Fibroblast of skin of right biceps (primary cell): ENCODE measurements at places on chromosomes 7 and 10.
A peak's percentile ranks its signal among the peaks of the same experiment; 100 is the strongest.

DNA sequence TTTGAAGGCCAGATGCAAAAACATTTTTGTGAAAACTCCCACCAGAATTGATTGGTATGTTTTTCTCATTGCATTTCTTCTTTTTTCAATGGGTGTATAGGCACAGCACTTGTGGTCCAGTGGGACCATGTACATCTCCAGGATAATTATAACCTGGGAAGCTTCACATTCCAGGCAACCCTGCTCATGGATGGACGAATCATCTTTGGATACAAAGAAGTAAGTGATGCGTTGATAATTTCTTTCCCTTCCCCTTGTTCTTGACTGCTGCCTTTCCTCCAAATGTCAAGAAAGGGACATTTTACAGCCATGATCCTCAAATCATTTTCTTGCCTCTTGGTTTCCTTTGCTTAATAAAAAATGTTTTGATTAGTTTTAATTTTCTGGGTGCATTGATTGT is 331.5 kb downstream of the PLXDC2 start:
- DNase-seq, result peak; percentile 19

DNA sequence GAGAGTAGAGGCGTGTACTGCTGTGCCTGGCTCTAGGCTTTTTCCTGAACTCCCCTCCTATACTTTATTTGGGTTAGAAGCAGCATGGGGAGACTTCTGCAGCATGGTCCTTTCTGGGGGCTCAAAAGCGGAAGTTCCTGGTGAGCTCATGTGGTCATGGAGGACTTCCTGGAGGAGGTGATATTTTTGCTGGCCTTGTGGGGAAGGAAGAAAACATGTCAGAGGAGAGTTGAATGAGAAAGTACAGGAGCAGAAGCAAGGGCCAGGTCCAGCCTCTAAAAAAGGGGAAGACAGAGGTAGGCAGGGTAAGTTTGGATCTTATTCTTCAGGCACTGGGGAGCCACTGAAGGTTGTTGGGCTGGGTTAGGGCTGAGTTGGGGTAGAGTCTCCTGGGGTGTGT is 45.5 kb downstream of the CASTOR2 start:
- no peak for DNase-seq

GRCh38 chr10:124946945-124947344 is 5.0 kb downstream of the ZRANB1 start:
- no peak for DNase-seq

- DNase-seq, result peak; percentile 41
These were observed 180.8 kb downstream of the PRKCQ start for GRCh38 chr10:6399231-6399741.

DNA sequence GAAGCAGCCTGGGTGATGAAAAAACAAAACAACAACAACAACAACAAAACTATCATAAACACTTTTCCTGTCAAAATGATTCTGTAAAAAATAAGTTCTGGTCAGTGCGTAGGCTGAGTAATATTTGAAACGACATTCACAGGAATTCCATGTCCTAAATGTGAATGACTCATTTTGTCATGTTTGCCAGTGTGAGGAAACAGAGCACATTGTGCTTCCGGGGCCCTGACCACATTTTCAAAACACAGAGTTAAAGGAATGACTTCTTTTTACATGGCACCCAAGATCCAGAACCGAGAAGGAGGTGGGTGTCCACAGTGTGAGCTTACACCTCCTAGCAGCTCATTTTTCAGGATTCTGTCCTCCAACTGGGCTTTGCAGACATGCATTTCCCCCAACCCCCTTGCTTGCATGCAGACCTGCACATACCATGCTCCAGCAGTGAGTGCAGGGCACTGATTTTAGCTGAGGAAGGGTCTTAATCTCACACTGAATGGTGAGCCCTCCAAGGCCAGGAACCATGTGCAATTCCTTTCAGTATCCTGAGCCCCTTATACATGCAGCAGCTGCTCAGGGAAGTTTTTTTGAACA is 3.0 kb downstream of the CLRN3 start:
- peak; percentile 3 for DNase-seq

GRCh38 chr7:132646052-132646451 is 69.8 kb upstream of the PLXNA4 start:
- DNase-seq, result no peak

GRCh38 chr10:13883636-13884444 is 297.1 kb downstream of the PRPF18 start:
- peak; percentile 35 for DNase-seq

- peak; percentile 33 for DNase-seq
These were observed 53.9 kb upstream of the ARID5B start for GRCh38 chr10:61847640-61848039.

- DNase-seq, result no peak
These were observed 169.8 kb downstream of the ZNF248 start for GRCh38 chr10:37687581-37687980.

DNA sequence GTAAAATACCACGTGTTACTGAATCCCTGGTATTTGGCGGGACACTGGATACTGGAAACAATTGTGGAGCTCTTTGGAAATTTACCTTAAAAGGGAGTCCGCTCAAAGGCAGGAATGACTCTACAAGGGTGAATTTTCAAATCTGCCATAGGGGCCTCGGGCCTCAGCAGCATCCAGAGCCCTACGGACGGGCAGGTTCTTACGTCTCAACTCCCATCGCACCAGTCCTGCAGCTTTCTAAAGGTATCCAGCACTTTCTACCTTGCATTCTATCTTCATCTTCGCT is 248 bp downstream of the PSPH start:
- no peak for DNase-seq

DNA sequence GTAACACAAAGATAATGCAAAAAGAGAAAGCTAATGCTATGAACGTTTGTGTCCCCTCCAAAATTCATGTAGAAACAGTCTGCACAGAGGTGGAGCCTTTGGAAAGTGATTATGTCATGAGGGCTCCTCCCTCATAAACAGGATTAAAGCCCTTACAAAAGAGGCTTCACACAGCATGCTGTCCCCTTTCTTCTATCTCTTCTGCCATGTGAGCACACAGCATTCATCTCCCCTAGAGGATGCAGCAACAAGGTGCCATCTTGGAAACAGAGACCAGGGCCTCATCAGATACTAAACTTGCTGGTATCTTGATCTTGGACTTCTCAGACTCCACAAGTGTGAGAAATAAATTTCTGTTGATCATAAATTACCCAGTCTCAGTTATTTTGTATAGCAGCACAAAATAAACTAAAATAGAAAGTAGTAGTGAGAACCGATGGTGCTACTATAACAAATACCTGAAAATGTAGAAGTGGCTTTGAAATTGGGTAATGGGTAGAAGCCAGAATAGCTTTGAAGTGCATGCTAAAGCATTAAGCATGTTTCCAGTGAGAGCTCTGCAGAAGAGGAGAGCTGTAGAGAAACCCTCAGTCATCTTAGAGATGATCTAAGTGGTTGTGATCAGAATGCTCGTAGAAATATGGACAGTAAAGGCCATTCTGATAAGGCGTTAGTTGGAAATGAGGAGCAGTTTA is 108.7 kb downstream of the DNAJC1 start:
- no peak for DNase-seq

DNA sequence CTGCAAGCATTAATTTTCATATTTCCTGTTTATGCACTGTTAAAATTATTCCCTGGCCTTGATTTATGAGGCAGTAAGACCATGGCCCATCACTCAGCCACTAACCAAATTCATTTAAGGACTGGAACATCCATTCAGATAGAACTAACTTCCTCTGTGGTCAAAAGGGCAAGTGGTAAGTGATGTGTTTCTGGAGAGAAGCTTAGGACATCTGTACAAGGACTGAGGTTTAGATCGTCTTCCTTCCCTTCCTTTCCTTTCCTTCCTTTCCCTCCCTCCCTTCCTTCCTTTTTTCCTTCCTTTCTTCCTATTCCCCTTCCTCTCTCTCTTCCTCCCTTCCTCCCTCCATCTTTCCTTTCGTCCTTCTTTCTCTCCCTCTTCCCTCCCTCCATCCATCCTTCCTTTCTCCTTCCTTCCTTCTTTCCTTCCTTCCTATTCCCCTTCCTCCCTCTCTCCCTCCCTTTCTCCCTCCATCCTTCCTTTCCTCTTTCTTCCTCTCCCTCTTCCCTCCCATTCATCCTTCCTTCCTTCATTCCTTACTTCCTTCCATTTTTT is 1019.4 kb downstream of the TYW1 start:
- DNase-seq, result no peak

DNA sequence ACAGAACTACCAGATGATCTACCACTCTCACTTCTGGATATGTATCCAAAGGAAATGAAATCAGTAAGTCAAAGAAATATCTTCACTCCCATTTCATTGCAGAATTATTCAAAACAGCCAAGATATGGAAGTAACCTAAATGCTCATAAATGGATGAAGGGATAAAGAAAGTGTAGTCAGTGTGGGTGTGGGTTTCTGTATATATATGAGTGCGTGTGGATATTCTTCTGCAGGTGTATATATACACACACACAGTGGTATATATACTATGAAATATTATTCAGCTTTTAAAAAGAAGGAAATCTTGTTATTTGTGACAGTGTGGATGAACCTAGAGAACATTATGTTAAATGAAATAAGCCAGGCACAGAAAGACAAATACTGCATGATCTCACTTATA is 48.7 kb downstream of the IMMP2L start:
- no peak for DNase-seq

- DNase-seq, result peak; percentile 60
These were observed 1.1 kb upstream of the VOPP1 start for GRCh38 chr7:55573234-55573900.

DNA sequence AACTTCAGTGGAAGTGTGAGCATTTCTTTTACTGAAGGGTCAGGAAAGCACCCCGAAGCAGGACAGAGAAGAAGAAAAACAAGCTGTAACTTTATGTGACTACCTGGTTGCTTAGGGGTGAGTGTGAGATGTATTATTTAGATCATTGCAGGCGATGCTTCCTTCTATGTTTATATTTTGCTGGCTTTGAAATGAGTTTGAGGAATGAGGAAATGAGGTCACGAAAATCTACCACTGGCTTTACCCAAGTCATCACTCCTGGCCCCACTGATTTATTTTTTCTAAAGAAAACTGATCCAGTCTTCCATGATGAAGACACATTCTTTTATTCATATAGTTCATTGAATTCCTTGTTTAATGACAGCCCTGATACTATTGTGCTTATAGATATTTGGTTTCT is 716.6 kb upstream of the FZD8 start:
- DNase-seq, result peak; percentile 25

- DNase-seq, result no peak
These were observed 169.6 kb downstream of the COBL start for GRCh38 chr7:51146816-51147586.

- DNase-seq, result peak; percentile 26
These were observed at the start of gene CDK5 for GRCh38 chr7:151057506-151057988. Gene CDK5 (minus strand): TSS chr7:151057897. CDS start chr7:151057848, 49 bp downstream.

GRCh38 chr10:109956454-109957091 is 33.3 kb upstream of the XPNPEP1 start:
- peak; percentile 65 for DNase-seq

- no peak for DNase-seq
These were observed 150.8 kb downstream of the DGKI start for GRCh38 chr7:137695942-137696341.

DNA sequence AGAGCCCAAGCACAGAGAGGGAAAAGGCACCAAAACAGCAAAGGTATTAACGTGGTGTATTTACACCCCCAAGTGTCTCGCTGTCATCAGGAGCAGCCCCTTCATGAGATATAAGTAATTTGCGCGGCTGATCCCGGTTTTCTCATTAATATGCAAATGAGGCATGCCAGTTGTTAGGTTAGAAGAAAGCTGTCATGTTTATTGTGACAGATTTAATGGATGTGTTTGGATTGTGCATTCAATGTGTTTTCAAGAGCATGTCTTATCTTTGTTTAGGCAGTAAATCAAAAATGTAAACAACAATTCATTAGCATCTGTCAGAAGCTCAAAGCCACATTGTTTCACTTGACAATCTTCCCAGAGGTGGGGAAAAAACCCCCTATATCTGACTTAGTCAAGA is 56.5 kb upstream of the CTBP2 start:
- DNase-seq, result no peak

GRCh38 chr10:77782328-77783061 is 144.1 kb downstream of the DLG5 start:
- no peak for DNase-seq

DNA sequence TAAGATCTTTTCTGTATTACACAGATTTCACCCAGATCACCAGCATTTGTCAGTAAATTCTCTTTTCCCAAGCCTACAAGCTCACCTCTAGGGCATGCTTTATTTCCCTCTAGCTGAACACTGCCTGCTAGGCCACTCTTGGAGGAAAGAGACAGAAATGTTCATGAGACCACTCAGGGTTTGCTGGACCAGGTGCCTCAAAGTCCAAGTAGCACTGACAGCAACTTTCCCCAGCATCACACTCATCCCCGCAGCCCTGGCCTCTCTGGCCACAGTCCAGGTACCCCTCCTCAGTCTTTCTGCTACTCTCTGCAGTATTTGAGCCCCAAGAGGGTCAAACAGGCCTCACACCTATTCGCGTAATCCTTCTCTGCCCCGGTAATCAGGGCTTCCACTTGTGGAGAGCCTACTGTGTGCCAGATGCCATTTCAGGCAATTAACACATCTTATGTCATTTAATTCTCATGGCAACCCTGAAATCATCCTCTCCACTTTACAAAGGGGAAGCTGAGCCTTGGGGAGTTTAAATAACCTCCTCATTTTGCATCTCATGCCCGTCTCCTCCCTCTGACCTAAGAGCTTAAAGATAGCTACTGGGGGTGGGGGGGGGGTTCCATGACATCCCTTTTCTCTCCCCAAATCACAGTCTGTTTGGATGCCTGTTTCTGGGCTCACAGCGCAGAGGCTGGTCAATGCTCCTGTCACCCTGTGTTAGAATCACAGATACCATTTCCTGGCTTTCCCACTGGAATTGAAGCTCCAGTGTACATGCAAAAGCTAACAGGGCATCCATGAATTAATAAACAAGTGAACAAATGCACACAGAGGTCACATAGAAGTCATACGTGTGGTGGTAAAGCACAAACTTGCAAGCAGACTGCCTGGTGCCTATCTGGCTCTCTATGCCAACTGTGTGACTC is 88.5 kb downstream of the PRLHR start:
- DNase-seq, result no peak

DNA sequence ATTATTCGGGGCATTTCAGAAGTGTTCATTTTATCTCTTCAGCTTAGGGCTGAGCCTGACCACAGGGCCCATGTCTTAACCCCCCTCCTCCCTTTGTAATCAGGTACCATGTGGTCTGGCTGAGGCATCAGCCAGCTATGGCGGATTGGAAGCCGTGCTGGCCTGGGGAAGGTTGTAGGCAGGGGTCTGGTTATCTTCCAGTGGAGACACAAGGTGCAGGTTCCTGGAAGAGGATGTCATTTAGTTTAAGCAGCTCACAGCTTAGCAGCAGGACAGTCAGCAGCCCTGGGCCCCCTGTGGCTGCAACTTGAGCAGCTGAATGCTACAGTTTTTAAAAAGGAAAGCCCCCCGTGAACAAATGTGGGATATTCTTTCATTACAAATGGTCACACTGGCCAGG is 22.1 kb downstream of the BAG3 start:
- no peak for DNase-seq
